ENCODE measurements at places on chromosomes 5 and 9. TPM values are rescaled to one million over a fixed set of nuclear protein-coding genes. Genes with fewer than 3 reads are reported as not detected.

DNA sequence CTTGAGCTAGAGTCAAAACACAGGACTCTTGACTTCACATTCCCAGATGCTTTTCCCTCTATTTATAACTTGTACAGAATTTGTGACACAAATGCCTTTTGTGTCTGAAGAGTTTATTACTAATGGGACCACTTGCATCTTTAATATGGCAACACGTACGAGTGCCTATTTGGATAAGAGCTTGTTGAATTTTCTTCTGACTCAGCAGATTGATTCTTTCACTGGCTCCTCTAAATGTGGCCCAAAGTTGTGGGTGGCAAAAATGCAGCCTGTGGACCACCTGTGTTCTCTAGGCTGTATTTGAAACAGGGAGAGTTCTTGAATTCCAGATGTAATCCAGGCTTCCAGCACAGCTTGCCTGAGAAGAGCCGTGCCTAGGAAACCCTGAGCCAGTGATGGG lies 34.1 kb upstream of the ERCC6L2 start:
- no peak for DNase-seq

DNA sequence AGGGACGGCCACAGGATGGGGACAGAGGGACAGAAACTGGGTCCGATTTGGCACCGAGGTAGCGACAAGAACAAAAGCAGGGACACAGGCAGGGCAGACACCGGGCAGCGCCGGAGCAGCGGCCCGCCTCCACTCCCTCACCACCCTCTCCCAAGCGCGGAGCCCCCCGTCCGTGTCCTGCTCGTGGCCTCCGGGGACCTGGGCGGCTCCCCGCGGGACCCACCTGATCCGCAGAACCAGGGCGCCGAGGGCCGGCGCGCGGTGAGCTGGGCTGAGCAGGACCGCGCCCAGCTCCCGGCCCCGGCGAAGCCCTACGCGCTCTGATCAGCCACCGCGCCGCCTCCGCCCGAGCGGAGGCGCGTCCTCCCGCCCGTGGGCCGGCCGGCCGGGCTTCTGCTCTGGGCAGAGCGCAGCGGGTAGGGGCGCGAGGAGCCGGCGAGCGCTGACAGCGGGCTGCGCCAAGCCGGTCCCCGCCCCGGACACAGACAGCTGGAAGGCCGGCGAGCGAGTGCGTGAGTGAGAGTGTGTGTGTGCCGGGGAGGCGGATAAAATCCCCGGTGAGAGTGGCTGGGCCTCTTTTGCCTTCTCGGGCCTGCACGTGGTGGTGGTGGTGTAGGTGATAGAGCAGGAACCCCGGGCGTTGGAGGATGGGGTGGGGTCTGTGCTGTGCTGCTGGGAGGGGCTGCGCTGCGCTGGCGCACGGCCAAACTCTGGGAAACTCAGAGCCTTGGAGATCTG lies at the start of gene GGTA1:
TSS of gene GGTA1 (minus strand) at position 418 of the 738 bp plus-strand sequence. CDS start 31,922 bp downstream, outside the sequence.
- peak; percentile 80 for DNase-seq

DNA sequence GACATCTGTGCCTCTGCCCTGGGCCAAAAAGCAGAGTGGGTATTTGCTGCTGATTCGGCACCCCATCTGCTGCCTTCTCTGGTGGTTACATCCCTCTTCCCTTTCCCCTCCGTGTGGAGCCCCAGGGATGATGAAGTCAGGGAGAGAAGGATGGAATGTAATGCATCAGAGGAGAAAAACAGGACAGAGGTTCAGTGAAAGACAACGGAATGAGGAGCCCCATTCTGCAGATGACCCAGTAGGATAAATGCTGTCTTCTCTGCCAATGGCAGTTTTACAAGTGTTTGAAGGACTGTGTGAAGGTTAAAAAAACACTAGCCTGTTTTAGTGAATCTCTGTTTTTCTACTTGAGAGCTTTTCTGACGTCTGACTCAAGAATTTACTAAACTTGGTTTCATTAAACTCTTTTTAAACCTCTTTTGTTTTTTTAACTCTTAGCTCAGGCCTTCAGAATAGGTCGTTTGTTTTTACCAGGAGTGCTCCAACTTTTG lies 86.3 kb downstream of the NLN start:
- DNase-seq: no peak

DNA sequence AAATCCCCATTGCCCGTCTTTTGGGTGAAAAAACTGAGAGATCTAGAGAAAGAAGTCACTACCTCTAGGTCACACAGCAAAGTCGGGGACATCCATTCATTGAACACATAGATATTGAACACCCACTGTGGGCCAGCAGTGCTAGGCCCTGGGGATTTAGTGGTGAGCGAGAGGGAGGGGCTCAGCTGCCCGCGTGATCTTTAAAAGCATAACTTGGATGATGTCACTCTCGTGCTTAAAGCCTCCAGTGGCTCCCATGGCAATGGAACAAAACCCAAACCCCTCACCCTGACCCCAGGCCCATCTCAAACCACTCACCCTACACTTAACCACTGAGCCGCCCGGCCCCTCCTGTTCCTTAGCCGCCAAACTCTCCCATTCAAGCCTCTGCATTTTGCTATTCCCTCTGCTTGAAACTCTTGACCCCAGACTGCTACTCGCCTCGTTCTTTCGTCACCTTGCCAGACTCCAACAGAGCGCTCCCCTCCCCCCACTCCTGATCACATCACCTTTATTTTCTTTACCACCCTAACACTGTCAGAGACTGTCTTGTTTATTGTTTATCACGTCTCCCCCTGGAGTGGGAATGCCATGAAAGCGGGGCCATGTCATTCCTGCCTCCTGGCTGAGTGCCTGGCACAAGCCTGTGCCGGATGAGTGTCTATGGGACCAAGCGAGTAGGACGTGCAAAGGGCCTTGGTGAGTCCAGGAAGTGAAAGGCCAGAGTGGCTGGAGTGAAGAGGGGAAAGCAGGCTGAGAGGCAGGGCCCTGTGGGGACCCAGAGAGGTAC lies 710 bp upstream of the PIP5KL1 start:
- DNase-seq: no peak

- DNase-seq: no peak
These were observed 145.1 kb upstream of the ADAMTS16 start for GRCh38 chr5:4995014-4995413.

DNA sequence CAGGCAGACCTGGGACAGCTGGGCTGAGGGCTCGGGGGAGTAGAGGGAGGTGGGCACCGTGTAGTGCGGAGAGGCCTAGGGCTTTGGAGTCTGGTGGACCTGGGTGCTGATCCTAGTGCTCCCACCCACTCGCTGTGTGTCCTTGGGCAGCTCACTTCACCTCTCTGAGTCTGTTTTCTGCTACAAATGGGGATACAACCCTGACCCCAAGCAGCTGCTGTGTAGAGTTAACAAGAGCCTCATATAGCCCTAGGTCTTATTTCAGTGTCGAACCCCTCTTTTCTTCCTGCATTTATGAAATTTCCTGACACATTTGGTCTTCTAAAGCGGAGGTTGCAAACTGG lies 16.4 kb downstream of the ERGIC1 start:
- no peak for DNase-seq

ANKDD1B gene
- total RNA-seq: not detected

CTXN3 gene
- total RNA-seq: not detected

DEPDC1B gene
- 3.1 TPM for total RNA-seq

IL3 gene
- total RNA-seq: not detected
